Osteoblast (primary cell): ENCODE measurements at places on chromosomes 5 and 9. TPM values are rescaled to one million over a fixed set of nuclear protein-coding genes. Genes with fewer than 3 reads are reported as not detected.

- DNase-seq = no peak
Observed at GRCh38 chr5:134174841-134175839, 1.6 kb downstream of the SKP1 start.

GRCh38 chr5:146529984-146530383, 14.0 kb upstream of the GPR151 start:
- no peak for DNase-seq

DNA sequence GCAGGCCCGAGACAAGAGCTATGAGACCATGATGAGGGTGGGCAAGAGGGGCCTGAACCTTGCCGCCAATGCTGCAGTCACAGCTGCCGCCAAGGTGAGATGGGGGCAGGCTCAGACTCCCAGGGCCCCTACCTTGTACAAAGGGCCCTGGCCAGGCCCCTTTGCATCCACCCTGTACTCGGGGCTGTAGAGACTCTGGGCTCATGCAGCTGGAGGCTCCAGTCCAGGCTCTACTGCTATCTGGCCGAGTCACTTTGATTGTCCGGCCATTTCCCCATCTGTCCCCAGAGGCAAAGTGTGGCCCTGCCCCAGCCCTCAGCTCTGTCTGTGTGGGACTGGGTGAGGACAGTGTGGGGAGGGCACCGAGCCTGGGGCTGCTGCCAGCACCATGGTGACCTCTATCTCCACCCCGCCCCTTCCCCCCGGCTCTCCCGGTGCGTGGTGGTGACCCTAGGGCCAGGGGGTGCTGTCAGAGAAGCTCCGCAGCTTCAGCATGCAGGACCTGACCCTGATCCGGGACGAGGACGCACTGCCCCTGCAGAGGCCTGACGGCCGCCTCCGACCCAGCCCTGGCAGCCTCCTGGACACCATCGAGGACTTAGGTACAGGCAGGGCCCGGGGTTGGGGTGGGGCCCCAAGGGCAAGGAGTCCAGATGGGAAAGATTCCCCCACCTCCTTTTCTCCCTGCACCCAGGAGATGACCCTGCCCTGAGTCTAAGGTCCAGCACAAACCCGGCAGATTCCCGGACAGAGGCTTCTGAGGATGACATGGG, 6.1 kb downstream of the REEP2 start:
- no peak for DNase-seq

DNA sequence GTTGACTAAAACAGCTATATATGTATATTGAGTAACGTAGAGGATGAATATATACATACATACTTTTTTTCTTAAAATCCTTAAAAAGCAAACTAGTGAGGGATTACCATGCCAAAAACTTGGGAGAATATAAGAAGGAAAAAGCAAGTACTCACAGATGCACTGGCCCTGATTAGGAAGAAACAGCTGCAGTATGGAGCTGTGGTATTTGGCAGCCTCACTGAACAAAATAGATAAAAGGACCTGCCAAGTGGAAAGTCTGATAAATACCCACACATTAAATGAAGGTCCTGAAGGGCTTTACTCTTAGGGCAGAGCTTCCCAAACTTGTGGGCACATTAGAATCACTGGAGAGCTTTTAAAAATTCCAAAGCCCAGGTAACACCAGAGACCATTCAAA, 80.6 kb downstream of the FEM1C start:
- DNase-seq = no peak

DNA sequence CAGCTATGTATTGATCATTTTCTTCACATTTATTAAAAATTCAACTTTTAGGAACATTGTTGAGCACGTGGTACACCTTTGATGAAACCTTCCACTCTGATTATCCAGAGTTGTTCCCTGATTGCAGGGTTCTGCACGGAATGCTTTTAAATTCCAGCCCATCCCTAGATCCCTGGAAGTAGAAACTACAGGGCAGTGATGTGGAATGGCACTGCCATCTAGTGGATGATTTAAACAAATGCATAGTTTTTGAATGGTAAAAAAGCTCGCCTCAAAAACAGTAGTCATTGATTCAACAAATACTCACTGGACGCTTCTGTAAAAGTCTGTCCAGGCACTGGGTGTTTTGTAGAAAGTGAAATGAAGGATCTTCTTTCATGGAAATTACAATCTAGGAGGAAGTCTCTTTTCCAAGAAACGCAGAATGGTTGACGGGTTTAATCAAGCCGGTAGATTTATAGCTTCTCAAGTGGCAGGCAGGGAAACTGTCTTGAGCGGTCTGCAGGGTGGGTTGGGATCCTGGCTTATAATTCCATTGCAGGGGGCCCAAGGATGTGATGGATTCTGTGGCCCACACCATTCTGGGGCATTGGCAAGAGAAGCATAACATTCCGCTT, 118.4 kb downstream of the ARHGAP26 start:
- no peak for DNase-seq

DNA sequence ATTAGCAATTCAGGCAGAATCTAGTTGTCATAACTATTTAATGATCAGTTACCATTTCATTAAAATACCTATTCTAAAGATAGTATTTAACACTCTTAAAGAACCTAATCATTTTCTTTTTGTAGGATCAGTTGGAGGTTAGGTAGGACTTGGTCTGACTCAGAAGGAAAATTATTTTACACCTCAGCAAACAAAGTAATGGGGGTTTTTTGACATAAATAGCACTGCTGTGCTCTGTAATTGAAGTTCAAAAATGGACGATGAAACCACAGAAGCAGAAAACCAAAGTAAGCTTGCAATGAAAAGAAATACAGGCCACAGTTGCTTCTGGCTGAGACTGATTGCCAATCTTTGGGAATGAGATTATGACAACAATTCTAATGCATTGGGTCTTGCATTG, 187.0 kb upstream of the TRPM3 start:
- no peak for DNase-seq

GRCh38 chr5:115788440-115788839, 28.0 kb downstream of the CDO1 start:
- DNase-seq = no peak

- no peak for DNase-seq
Observed at GRCh38 chr5:73908395-73908794, 282.4 kb downstream of the ARHGEF28 start.

- DNase-seq = peak; percentile 61
Observed at GRCh38 chr9:3868012-3868411, 342.2 kb upstream of the RFX3 start.

- DNase-seq = no peak
Observed at GRCh38 chr5:111313017-111313724, 89.0 kb downstream of the CAMK4 start.

- DNase-seq = no peak
Observed at GRCh38 chr5:40308867-40309266, 370.8 kb upstream of the PTGER4 start.

DNA sequence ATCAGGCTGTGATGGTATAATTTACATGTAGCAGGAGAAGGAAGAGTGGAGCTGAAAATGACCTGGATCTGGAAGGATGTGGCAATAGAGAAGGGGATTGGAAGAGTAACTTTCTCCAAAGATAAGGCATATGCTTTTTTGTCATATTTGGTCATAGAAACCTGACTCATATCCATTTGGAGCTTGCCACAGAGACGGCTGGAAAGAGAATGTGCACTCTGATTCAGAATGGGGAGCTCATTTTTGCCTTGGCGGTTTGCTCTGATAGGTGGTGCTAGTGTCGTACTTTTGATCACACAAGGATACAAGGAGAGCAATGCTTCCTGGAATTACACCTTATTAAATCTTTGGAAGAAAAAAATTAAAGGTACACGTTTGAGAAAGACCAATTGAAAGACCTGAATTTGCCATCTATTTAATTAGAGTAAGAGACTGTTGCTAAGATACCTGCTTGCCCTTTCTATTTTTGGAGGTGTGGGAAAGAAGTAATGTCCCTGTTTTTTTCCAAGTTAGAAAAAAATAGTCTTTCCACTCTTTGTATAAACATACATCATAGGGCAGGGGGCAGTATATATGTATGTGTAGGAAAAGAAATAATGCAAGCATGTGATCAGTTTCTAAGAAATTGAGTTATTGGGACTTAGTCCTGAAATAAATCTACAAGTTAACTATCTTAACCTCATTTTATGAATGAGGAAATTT, 5.4 kb downstream of the LSM11 start:
- DNase-seq = peak; percentile 94

DNA sequence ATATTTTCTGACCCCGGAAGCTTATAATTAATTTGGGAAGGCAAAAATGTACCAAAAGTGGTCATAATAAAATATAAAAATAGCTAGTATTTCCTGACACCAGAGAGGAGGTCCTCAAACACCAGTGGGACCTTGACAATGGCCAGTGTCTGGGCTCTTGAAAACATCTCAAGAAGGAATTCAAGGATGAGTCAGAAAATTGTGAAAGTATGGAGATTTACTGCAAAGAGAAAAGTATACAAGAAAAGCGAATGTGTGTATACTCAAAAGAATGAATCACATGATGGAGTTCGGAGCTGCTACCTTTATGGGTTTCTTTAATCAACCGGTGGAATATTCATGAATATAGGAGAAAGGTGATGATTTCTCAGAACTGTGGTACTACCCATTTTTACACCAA, 1709.0 kb upstream of the WWC1 start:
- no peak for DNase-seq

GRCh38 chr9:87233899-87234455, 263.7 kb upstream of the DAPK1 start:
- DNase-seq = no peak

GRCh38 chr9:33903157-33903780, 86.3 kb downstream of the UBE2R2 start:
- DNase-seq = no peak

GRCh38 chr5:126969548-126969947, 60.8 kb downstream of the MARCHF3 start:
- DNase-seq = no peak

DNA sequence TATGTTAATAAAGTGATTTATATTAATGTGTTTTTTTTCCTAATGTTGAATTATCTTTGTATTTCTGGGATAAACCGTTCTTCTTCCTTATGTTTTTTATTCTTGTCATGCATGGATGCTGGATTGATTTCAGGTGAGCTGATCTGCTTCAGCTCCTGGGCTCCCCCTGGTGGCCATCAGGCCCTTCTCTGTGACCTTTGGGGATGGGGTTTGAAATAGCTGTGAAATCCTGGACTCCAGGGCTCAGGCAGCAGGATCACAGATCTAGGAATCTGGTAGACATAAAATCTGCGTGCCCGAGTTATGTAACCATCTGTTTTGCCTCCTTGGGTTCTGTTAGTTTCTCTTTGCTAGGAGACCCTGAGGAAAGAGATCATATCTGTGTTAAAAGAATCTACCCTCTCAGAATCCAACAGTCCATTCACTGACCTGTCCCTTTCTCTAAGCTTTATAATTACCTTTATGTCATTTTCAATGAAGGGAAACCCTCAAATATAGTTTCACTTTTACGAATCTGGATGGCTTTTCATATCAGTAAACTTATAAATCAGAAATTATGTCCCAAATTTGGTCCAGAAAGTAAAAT, 12.2 kb upstream of the OR13J1 start:
- DNase-seq = peak; percentile 64

DNA sequence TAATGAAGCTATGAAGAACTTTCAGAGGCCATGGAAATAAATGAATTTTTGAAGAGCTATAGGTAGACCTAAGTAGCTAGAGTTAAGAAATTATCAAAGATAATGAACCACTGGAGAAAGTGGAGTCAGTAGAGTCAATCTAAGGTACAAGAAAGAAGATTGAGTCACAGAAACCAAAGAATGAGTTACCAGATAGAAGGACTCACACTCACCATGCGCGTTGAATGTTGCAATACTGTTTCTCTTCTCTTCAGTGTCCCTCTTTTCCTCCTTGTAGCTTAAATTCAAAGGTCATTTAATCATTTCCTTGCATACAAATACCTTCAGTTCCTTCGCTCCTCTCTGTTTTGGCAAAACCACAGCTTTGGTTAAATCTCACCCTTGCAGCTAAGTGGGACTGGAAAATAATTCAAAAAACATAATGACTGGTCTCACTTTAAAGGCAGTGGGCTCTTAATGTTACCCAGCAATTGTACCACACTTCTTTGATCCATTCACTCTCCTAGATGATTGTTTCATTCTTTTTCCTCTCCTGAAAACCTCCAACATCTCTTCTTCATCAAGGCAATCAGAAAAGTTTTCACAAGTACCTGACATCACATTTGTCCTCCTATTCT, 58.3 kb downstream of the NIPBL start:
- no peak for DNase-seq

DNA sequence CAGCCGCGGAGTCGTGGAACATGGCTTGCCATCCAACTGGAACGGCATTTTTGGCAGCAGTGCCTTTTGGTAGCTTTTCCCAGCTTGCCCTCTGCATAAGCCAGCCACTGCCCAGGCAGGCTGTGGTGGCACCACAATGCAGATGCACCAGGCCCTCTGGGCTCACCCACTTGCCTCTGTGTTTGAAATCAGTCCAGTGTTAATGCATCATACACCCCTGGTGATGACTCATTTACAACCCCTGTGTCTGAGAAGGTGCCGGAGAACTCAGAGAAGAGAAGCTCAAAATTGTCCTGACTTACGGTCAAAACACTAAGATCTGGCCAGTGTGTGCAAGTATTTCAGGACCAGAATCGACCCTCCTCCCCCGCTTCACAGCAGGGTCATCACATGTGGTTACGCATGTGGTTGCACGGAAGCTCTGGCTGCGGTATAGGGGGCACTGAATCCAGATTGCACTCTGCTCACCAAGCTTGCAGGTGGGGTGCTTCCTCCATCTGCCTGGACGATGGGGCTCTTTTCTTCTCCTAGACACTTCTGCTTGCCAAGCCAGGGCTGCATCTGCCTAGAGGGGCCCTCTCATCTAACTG, 66.5 kb upstream of the SMIM15 start:
- peak; percentile 84 for DNase-seq

DNA sequence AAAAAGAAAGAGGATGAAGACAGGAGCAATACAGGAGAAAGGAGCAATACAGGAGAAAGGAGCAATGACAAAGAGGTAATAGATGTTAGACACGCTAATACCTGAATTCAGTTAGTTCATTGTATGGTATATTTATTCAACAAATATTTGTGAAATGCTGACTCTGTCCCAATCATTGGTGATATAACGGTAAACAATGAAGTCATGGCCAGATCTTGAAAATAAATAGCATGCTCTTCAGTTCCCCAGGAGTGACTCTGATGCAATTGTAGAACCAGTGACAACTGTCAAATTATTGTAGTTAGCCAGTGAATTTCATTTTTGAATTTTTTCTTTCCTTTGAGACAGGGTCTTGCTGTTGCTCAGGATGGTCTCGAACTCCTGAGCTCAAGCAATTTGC, 48.0 kb upstream of the SPINK14 start:
- DNase-seq = no peak

GRCh38 chr9:108994695-108995094, 18.6 kb downstream of the CTNNAL1 start:
- no peak for DNase-seq

DNA sequence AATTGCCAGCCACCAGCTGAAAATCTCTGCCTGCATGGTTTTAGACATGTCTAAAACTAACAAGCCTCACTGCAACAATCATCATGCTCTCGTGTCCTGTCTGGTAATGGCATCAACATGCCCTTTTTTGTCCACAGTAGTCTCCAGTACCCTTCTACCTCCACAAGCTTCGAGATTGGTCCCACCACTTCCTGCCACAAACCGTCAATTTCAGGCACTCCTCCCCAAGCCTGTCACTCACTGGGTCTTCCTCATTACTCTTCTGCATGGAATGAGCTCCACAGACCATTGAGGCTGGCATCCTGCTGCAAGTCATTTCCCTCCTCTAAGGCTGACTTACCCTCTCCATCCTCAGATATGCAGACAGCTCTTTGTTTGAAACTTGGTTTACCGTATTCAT, 9.0 kb downstream of the LPAR1 start:
- no peak for DNase-seq

The KLF4 gene
- total RNA-seq = 33.9 and 34.7 TPM in 2 replicates

The WNT8A gene
- total RNA-seq = not detected in 2 replicates

The CER1 gene
- total RNA-seq = not detected in 2 replicates

The STPG3 gene
- 0.36 TPM in 1 of 2 replicates, not detected in the other for total RNA-seq

The SPINK7 gene
- total RNA-seq = not detected in 2 replicates

The GFI1B gene
- total RNA-seq = under 0.01 TPM in 1 of 2 replicates, not detected in the other

The IFNB1 gene
- total RNA-seq = not detected in 2 replicates
